ENCODE measurements at places on chromosomes 2 and 18. TPM values are rescaled to one million over a fixed set of nuclear protein-coding genes. Genes with fewer than 3 reads are reported as not detected.
A peak's percentile ranks its signal among the peaks of the same experiment; 100 is the strongest.

DNA sequence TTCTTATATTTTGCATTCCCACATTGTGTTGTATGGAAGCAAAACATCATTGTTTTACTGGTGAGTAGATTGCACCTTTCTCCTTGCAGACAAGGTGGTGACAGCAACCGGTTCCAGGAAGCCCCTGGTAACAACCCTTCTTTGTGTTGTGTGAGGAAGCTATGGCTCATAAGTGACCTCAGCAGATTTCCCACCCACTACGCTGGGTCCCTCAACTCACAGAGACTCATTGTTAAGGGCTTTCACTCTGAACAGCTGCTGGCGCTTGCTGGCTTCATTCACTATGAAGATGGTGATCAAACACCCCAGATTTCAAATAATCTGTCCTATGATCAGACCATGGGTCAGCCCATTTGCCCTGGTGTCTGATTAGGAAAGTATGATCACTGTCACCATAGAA is 53.4 kb downstream of the WIPF1 start:
- DNase-seq: no peak

DNA sequence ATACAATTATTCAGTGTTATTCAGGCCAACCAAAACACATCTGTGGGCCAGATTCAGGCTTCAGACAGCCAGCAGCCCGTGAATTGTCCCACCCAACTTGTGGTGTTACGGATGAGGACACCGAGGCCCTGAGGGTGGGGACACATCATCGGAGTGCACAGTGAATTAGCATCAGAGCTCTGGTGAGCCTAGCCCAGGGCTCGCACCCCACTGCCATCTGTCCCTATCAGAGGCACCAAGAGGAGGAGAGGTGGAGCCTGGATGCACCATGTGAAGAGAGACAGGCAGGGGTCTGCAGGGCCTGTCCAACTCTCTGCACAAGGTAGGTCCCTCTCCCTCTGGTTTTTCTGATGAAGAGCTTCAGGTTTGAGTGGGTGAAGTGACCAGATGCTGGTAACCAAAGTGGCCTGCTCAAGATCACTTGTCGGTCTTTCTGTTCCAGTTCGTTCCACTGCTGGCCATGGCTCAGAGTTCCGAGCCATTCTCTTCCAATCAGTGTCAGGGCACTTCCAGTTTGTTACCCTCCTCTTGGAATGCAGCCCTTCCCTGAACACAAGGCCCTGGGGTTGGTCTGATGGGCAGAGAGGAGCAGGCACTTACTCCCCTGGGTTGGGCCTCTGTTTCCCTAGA is 14.8 kb upstream of the GLI2 start:
- no peak for DNase-seq

DNA sequence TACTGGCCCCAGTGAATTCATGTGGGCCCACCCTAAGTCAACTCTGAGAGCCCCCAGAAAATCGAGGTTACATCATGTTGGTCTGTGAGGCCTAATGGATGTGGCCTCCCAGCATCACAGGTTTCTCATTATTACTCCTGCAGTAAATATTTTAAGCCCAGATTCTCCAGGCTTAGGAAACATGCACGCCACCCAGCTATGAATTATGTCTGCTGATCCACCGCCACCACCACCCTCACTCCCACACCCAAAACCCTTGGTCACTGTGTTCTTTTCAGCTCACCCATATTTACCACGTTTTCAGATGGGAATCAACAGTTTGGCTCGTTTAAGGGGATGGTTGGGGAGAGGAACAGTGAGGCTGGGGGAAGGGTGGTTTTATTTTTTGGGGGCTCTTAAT is 128.6 kb downstream of the NCK2 start:
- DNase-seq: no peak

DNA sequence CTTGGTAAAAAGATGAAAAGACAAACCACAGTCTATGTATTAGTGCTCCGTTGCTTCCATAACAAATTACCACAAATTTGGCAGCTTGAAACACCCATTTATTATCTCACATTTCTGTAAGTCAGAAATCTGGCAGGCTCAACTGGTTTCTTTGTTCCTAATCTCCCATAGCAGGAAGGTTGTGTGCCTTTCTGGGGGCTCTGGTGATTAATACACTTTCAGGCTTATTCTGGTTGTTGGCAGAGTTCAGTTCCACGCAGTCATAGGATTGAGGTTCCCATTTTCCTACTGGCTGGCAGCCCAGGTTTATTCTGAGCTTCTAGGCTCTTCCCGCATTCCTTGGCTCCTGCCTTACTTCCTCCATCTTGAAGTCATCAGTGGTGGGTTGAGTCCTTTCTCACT is 189.3 kb downstream of the ANAPC1 start:
- DNase-seq: peak; percentile 72

GRCh38 chr2:144495227-144496091 is 24.5 kb downstream of the ZEB2 start:
- no peak for DNase-seq

- no peak for DNase-seq
These were observed 292.5 kb downstream of the CNTNAP5 start for GRCh38 chr2:124317628-124318027.

GRCh38 chr2:34070196-34070595 is 471.1 kb upstream of the FAM98A start:
- no peak for DNase-seq

GRCh38 chr2:54473851-54474250 is 17.7 kb downstream of the SPTBN1 start:
- DNase-seq: no peak

TWIST2 gene
- total RNA-seq: 20.4 TPM

CDK15 gene
- total RNA-seq: 7.3 TPM

HMSD gene
- total RNA-seq: 0.06 TPM
